ENCODE measurements at places on chromosomes 5 and 9.

DNA sequence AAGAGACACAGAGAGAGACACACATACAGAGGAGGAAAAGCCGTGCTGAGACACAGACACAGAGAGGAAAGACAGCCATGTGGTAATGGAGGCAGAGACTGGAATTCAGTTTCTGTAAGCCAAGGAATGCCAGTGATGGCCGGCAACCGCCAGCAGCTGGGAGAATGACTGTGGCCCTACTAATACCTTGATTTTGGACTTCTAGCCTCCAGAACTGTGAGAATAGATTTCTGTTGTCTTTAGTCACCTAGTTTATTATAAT, 90.2 kb downstream of the TARS1 start:
- DNase-seq = no peak

GRCh38 chr5:41527201-41527779, 16.9 kb upstream of the PLCXD3 start:
- peak; percentile 82 for DNase-seq

GRCh38 chr5:150044712-150045111, 41.6 kb downstream of the CSF1R start:
- DNase-seq = no peak

GRCh38 chr9:137278061-137278701, 655 bp downstream of the TOR4A start:
- no peak for DNase-seq

- no peak for DNase-seq
Observed at GRCh38 chr9:37324691-37325490, 97.6 kb upstream of the GRHPR start.

DNA sequence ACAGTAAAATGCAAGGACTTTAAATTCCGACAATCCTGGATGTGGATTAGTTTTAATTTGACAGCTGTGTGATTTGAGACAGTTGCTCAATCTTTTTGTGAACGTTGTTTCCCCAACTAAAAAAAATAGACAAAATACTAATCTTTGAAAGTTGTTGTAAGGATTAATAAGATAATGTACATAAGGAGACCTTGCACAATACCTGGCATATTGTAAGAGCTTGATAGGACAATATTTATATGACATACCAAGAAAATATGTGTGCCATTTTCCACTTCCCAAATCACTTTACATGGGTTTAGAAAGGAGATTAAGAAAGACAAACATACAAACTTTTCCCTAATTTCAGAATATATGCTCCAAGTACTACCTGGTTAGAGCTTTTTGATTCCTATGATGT, 25.3 kb downstream of the ARRDC3 start:
- no peak for DNase-seq

GRCh38 chr5:180366326-180366725, 13.2 kb upstream of the GFPT2 start:
- DNase-seq = no peak
